DND-41 (cell line): ENCODE measurements at places on chromosomes 7 and 10.

DNA sequence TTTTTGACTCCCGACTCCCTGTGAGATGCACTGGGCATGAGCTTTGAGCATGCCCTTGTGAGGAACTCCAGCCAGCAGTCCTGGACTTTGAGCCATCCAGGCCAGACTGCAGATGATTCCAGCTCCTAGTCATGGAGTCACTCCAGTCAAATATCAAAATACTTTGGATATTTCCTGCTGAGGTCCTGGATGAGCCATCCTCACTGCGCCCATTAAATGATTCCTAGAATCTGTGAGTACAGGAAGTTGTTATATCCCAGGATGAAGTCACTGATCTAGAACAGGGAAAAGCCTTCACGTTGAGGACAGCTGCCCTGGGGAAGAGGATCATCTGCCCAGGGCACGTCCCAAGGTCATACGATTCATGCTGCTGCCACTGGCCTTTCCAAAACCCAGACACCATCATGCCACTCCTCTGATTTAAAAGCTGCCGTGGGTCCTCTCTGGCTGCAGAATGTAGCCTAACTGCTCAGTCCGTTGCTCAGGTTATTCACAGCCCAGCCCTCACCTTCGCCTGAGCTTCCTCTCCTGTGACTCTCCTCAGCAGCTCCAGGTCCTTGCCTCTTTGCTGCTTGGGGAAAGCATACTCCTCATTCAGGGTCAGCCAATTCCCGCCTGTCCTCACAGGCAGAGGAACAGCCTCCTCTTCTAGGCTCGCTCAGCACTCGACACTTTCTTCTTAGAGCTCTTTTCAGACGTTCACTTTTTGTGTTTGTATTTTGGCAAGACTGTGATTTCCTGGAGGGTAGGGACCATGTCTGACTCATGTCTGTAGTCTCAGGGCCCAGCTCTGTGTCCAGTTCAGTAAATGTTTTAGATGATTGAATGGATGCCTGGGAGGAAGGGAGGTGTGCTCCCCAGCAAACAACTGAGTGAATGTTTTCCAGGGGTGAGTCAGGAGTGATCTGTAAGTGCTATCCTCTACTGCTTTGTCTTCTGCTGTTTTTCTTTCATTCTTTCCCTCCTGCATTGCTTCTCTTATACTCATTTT lies 157.8 kb downstream of the SNX10 start:
- DNase-seq = no peak
- no peak overlapping the region for H3K4me3 ChIP-seq
- no peak overlapping the region for H3K27ac ChIP-seq
- H3K27me3 ChIP-seq = peaks cover 8% of the 10 kb centered on the region
- no peaks in the 10 kb centered on the region for H3K36me3 ChIP-seq

GRCh38 chr7:157527686-157528085 lies 190.9 kb downstream of the DNAJB6 start:
- H3K27ac ChIP-seq = no peak overlapping the region
- no peak overlapping the region for H3K4me3 ChIP-seq
- no peaks in the 10 kb centered on the region for H3K4me1 ChIP-seq
- DNase-seq = peak; percentile 0
- no peaks in the 10 kb centered on the region for H3K36me3 ChIP-seq

DNA sequence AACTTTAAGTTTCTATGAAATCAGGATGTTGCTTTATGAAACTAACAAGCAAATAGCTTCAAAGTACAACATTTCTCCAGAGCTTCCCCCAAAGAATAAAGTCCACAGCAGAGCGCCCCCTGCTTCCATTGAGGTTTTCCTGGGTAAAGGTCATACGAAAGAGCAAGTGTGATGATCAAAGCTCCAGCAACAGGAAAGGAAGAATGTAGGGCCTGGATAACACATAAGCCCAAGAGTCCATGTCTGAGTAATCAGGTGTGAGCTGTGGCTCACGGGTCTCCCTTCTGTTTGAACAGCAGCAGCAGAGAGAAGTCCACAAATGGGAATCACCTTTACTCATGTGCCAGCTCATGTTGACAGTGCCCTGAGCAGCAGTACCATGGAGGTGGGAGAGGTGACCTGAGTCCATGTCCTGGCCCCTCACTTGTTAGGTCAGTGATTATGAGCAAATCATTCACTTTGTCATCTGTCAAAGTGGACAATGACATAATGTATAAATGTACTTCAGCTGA lies 50.5 kb downstream of the MRPL32 start:
- H3K27ac ChIP-seq = no peak overlapping the region
- DNase-seq = no peak
- no peaks in the 10 kb centered on the region for H3K4me1 ChIP-seq
- peaks cover 6% of the 10 kb centered on the region for H3K27me3 ChIP-seq
- no peak overlapping the region for H3K4me3 ChIP-seq

DNA sequence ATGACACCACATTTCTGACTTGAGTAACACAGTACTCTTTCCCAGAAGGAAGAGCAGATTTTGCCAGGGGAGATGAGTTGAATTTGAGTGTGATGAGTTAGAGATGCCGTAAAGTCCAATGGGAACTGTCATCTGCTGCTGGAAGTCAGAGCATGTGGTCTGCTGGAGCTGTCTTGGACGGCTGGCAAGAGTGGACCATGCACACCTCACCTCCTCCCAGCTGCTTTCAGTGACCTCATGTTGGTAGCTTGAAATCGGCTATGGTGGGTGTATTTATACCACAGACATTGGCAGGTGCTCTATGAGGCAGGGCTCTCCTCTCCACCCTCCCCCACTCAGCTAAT lies 82.3 kb downstream of the COL13A1 start:
- DNase-seq = no peak
- no peaks in the 10 kb centered on the region for H3K36me3 ChIP-seq
- peaks cover 13% of the 10 kb centered on the region for H3K27me3 ChIP-seq
- H3K27ac ChIP-seq = no peak overlapping the region

DNA sequence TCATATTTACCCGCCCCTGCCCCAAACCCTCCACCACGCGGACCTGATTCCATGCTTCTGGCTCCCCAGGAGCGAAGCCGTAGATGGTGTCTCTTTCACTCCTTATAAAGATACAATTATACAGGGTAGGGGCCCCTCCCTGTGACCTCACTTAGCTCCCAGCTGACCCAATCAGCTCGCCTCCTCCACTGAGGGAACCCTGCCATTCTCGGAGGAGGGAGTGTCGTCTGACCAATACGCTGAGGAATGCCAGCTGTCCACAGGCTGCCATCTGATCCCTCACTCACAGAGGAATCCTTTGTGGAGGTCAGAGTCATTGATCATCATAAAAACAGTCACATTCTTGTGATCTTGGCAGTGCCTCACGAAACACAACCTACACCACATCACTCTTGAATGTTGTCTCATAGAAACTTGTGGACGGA lies 67.5 kb upstream of the INSIG1 start:
- H3K27me3 ChIP-seq = no peaks in the 10 kb centered on the region
- H3K36me3 ChIP-seq = no peaks in the 10 kb centered on the region
- DNase-seq = no peak
- H3K27ac ChIP-seq = no peak overlapping the region
- no peaks in the 10 kb centered on the region for H3K4me1 ChIP-seq

DNA sequence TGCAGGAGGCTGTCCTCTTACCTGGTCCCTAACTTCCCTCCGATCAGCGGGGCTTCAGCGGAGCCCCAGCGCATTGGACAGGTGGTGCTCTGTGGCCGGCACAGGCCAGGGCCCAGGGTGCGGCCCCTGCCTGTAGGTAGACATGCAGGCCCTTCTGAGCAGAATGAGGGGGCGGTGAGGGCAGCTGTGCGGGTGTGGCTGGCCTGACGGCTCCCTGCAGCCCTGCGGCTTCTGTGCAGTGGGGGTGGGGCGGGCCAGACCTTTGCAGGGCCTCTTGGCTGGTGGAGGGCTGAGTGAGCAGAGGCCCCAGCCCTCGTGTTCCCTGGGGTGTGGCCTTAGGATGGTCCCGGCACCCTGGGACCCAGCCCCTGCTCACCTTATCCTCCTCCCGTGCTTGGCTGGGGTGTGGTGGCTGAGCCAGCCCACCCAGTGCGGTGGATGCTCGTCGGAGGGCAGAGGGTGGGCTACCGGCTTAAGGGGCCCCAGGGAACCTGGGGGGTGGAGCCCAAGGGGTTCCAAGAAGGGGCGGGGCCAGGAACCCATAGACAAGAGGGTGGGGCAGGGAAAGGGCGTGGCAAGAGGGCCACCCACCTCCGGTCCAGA lies 175.2 kb upstream of the TNRC18 start:
- peaks cover 18% of the 10 kb centered on the region for H3K27me3 ChIP-seq
- H3K27ac ChIP-seq = no peak overlapping the region
- H3K4me1 ChIP-seq = 0 out of 2 replicates have a peak, but pooled peaks cover 2% of the 10 kb centered on the region
- H3K4me3 ChIP-seq = no peak overlapping the region

GRCh38 chr10:46298477-46299285 lies 11.9 kb downstream of the ANTXRL start:
- DNase-seq = peak; percentile 62
- H3K36me3 ChIP-seq = no peaks in the 10 kb centered on the region

GRCh38 chr7:94848992-94849576 lies 58.3 kb upstream of the PPP1R9A start:
- DNase-seq = no peak
- H3K36me3 ChIP-seq = no peaks in the 10 kb centered on the region
- no peak overlapping the region for H3K4me3 ChIP-seq
- no peak overlapping the region for H3K27ac ChIP-seq
- H3K4me1 ChIP-seq = no peaks in the 10 kb centered on the region

DNA sequence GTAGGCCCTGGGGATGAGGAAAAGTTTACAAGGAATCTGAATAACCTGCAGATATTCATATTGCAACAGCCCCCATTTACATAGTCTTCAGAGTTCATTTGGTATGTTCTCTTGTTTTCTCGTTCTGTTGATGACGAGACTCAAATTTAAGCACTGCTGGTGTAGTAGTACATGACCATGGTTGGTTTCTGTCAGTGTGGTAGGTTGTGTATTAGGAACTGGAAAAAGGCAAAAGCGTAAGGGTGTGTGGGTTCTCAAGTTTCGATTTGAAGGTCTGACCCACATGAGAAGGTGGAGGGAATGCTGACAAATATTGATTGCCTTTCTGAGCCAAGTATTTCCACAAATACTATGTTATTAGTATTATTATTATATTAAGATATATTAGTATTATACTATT lies 151.7 kb downstream of the AUTS2 start:
- DNase-seq = no peak
- no peak overlapping the region for H3K4me3 ChIP-seq
- H3K27ac ChIP-seq = no peak overlapping the region
- H3K4me1 ChIP-seq = no peaks in the 10 kb centered on the region

GRCh38 chr7:134056816-134057215 lies 70.3 kb upstream of the LRGUK start:
- H3K36me3 ChIP-seq = no peaks in the 10 kb centered on the region
- no peaks in the 10 kb centered on the region for H3K4me1 ChIP-seq
- H3K27me3 ChIP-seq = no peaks in the 10 kb centered on the region
- no peak overlapping the region for H3K4me3 ChIP-seq
- no peak overlapping the region for H3K27ac ChIP-seq
- no peak for DNase-seq

GRCh38 chr10:29064680-29065079 lies 224.2 kb upstream of the LYZL1 start:
- peaks cover 12% of the 10 kb centered on the region for H3K27me3 ChIP-seq
- H3K27ac ChIP-seq = no peak overlapping the region
- H3K36me3 ChIP-seq = no peaks in the 10 kb centered on the region
- no peak for DNase-seq

DNA sequence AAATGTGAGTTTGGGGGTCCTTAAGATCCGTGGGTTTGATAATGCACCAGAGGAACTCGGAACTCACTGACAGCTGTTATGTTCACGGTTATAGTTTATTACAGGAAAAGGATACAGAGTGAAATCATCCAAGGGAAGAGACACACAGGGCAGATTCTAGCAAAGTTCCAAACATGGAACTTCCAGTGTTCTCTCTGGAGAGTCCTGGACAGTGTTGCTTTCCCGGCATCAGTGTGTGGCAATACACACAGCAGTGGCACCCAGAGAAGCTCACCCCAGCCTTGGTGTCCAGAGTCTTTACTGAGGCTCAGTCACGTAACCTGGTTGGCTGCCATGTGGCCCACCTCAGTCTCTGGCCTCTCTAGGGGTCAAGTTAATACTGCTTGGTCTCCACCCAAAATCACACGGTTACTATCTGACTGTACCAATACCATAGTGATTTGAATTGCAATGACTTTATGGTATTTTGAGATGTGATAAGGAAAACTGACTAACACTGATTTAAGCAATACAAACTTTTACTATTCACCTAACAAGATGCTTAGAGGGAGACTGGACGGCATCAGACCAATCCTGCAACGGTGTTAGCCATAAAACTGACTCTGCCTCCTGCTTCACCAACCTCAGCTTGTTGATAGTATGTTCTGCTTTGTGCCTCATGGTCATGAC lies 8.1 kb upstream of the PRXL2A start:
- no peaks in the 10 kb centered on the region for H3K4me1 ChIP-seq
- no peak for DNase-seq
- no peak overlapping the region for H3K27ac ChIP-seq
- H3K4me3 ChIP-seq = no peak overlapping the region
- no peaks in the 10 kb centered on the region for H3K36me3 ChIP-seq

DNA sequence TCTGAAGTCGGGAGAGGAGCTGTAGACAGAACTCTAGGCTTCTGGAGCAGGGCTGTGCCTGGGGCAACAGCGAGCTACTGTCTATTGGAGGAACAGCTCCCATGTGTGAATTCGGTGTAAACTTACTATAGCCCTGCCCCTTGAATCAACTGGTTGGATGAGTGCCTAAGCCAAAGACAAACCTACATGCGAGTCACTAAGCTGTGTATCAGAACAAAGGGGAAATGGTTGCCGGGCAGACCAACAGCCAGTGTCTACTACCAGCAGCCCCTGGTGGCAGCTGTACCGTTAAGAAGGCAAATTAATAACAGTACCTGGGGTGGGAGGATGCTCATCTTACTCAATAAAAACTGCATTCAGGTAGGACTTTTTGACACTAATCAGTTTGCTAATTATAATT lies 343.6 kb downstream of the ACTR3B start:
- H3K4me1 ChIP-seq = no peaks in the 10 kb centered on the region
- H3K36me3 ChIP-seq = no peaks in the 10 kb centered on the region
- H3K27ac ChIP-seq = no peak overlapping the region
- H3K4me3 ChIP-seq = no peak overlapping the region
- no peak for DNase-seq

DNA sequence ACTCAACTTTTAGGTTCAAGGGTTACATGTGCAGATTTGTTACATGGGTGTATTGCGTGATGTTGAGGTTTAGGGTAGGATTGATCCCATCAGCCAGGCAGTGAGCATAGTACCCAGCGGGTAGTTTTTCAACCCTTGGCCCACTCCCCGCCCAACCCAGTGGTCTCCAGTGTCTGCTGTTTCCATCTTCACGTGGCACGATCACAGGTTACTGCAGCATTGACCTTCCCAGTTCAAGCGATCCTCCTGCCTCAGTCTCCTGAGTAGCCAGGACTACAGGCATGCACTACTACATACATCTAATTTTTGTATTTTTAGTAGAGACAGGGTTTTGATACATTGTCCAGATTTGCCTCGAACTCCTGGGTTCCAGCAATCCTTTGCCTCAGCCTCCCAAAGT lies 905.7 kb upstream of the ZNF722 start:
- no peaks in the 10 kb centered on the region for H3K4me1 ChIP-seq
- no peak overlapping the region for H3K4me3 ChIP-seq
- H3K36me3 ChIP-seq = no peaks in the 10 kb centered on the region
- DNase-seq = no peak
- H3K27me3 ChIP-seq = no peaks in the 10 kb centered on the region

- H3K4me3 ChIP-seq = no peak overlapping the region
- DNase-seq = no peak
- peaks cover 13% of the 10 kb centered on the region for H3K4me1 ChIP-seq
- H3K36me3 ChIP-seq = no peaks in the 10 kb centered on the region
- no peak overlapping the region for H3K27ac ChIP-seq
Observed at GRCh38 chr10:98318861-98319260, 50.9 kb upstream of the LOXL4 start.
